ENCODE measurements at places on chromosomes 4 and X. TPM values are rescaled to one million over a fixed set of nuclear protein-coding genes. Genes with fewer than 3 reads are reported as not detected.

Gene CFP
- 0.57 TPM for total RNA-seq

Gene ZNF275
- total RNA-seq = 10.1 TPM

Gene SMR3B
- not detected for total RNA-seq

Gene MTNR1A
- 0.14 TPM for total RNA-seq
